Activated naive CD8-positive, alpha-beta T cell treated with anti-CD3 and anti-CD28 coated beads for 36 hours (primary cell): ENCODE measurements at places on chromosomes 7 and 10. TPM values are rescaled to one million over a fixed set of nuclear protein-coding genes. Genes with fewer than 3 reads are reported as not detected.

The FLNC gene
- total RNA-seq: 0.12 TPM

GRCh38 chr10:22657024-22657423, 57.4 kb downstream of the PIP4K2A start:
- DNase-seq: no peak

DNA sequence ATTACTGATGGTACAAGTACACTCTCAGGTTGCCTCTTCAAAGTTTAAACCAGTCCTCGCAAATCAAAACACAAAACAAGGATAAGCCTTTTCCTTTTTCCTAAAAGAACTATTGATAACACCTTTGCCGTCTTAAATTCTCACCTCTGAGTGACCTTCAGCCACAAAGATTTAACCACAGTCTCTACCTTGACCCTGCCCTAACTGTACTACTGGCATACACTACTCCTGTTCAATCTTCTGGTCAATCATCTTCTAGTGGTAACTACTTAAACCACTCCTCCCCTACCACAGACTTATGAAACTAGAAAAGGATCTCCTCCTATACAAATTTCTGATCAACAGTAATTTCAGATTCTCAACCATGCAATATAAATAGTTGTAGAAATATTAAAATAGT, 15.1 kb downstream of the UPF2 start:
- no peak for DNase-seq

The TMEM26 gene
- not detected for total RNA-seq

DNA sequence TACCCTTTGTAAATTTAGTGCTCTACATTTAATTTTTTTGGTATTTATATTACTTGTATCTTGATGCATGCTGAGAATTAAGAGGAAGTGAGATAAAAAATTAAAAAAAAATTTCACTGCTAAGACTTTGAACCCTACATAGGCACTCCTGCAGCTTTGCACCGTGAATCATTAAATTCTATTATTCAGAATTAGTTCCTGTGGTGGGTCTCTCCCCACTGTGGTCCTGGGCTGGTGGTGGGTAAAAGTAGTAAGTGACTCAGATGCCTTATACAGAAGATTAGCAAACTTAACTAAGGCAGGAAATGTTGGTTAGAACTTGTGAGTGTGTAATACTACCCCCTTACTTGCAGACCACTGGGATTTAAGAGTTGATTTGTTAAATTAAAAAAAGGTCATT, 72.6 kb downstream of the AP3M1 start:
- peak; percentile 64 for DNase-seq

DNA sequence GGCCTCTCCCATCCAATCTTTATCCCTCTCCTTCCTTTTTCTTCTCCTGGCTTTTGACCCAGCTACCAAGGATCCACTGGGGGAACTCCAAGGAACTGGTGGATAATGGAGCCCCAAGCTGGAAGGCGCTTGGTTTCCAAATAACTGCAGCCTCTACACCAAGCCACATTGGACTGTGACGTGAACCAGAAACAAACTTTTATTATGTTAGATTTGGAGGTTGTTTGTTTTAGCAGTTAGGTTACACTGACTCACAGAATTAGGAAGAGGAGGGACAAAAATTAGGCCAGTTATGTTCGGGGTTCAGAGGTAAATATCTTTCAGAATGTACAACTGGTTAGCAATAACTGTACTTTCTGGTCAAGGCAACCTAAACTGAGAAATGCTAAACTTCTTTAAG, 21.3 kb upstream of the ANK3 start:
- DNase-seq: no peak

- DNase-seq: no peak
Observed at GRCh38 chr7:110486549-110486948, 604.4 kb upstream of the LRRN3 start.

The RAPGEF5 gene
- 0.54 TPM for total RNA-seq
